Activated CD8-positive, alpha-beta memory T cell treated with anti-CD3 and anti-CD28 coated beads, Interleukin-2, amount 50 U/mL, for 4 hours (primary cell): ENCODE measurements at places on chromosomes 5 and 9.

- DNase-seq = peak; percentile 17
These were observed 1.0 kb upstream of the SAP30L start for GRCh38 chr5:154444556-154445421.

DNA sequence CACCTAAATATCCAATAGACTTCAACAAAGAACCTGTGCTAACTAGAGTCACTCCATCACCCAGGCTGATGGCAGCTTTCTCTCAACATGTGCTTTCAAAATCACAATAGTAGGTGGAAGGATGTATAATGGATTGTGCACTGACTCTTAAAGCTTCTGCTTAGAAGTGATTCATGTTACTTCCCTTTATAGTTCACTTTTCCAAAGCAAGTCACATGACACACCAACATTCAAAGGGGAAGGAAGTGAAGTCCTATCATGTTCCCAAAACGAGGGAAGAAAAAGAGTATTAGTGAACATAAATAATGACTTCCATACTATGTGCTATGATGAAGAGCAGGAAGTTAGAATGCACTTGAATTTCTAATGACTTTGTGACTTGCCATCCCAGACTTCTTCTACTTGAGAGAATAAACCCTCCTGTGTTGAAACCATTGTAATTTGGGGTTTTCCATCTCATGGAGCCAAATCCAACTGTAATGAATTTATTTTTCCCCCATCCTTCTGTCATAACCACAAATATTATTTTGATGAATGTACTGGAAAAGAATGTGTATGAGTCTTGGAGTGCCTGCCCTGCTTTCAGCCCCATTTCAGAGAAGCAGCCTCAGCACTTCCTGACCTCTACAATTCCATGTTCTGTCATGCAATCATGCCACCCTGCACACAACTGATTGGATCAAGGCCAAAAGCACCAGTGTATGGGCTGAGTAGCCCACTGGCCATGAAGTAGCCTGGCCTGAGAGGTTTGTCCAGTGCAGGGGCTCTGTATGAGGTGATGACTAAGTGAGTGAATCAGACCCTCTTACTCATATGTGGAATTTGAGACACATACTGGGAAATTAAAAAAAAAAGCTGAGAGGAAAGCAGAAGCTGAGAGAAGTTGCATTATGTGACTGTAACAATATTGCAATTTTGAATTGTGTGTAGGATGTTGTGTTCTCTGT lies 525.9 kb upstream of the CLINT1 start:
- no peak for DNase-seq

DNA sequence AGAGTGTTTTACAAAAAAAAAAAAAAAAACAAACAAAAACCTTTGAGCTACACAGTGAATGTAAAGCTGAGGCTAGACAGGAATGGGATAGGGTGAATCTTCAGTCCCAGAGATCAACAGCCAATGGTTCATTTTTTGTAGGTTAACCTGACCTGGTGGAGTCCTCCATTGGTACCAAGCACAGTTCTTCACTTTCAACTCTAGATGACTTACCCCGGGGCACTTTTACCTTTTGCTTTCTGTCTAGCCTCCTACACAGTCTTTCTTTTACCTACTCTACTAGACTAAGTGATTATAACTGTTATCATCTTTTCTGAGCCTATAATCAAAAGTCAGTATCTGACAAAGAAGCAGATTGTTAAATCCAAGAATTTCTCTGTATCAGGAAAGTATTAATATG lies 50.9 kb downstream of the ANXA2R start:
- DNase-seq = no peak

DNA sequence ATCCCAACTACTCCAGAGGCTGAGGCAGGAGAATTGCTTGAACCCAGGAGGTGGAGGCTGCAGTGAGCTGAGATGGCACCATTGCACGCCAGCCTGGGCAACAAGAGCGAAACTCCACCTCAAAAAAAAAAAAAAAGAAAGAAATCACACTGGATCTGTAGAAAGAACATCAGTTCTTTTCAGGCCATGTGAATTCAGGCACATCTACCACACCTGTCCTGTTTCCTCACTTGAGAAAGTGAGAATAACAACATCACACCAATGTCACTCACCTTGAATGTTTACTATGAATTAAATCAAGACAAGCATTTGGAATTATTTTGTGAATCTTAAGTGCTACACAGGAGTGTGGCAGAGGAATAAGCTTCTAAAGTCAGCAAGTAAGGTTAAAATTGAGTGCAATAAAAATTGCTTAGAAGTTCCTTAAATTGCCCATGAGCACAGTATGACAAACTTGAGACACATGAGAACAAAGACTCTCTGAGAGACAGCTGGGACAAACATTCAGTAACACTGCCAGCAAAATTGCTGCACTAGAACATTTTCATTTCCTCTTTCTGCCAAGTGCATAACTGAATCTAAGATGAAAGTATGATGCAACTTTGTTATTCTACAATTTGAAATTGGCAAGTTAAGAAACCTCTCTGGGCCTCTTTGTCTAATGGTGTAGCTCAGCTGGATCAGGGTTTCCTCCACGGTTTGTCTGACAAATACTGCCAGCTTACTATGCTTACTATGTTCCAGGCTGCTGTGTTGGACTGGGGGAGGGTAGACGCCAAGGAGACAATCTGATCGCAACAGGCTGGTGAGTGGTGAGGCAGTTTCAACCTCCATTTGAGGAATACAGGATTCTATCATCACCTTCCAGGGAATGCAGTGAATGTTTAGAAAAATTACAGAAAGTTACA lies 1.9 kb upstream of the RIC1 start:
- DNase-seq = peak; percentile 18

DNA sequence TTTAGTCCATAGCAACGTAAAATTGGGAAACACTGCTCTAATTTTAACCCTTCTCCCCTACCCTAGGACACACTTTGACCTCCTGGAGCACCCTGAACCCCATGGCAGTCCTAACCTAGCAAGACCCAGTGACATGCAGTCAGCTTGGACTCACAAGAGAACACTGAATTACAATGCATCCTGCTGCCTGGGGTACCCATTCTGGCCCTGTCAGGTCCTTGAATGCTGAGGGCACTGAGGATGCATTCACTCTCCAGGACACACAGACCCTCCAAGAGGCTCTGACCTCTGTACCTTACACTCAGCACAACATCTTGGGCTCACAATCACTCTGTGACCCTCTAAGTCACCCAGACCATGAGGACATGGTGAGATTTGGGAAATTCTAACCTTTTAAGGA lies 1.8 kb upstream of the PROP1 start:
- no peak for DNase-seq

GRCh38 chr9:90219548-90220118 lies 423.0 kb downstream of the DIRAS2 start:
- DNase-seq = peak; percentile 23

- DNase-seq = no peak
These were observed 129.5 kb upstream of the RAPGEF1 start for GRCh38 chr9:131869348-131869747.

DNA sequence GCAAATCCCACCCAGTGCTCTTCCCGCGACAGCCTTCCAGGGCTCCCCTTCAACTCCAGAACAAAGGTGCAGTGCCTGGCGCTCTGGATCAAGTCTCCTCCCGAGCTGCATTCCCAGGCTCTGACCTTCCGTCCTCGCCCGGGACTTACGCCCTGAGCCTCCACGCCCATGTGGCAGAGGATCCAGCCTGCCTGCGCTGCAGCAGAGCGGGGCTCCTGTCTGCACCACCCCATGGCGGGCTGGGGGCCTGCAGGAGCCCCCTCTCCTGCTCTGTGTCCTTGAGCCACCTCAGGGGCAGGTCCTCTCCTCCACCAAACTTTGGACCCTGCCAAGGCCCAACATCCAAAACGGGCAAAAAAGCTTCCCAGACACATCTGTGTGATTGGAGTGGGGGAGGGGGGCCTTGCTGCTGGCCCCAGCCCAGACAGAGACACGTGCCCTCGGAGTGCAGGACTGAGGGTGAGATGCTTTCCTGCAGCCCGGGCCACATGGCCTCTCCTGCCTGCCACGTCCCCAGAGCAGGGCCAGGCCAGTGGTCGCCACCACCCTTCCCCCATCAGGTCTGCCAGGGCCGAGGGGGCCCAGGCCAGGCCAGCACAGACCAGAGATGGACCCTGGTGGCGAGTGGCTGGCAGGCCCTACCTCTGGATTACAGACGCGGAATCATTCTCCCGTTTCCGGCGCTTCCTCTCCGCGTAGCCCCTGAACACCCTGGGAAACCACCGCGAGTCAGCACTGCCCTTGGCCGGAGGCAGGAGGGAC lies 4.4 kb downstream of the NSMF start:
- DNase-seq = peak; percentile 17

DNA sequence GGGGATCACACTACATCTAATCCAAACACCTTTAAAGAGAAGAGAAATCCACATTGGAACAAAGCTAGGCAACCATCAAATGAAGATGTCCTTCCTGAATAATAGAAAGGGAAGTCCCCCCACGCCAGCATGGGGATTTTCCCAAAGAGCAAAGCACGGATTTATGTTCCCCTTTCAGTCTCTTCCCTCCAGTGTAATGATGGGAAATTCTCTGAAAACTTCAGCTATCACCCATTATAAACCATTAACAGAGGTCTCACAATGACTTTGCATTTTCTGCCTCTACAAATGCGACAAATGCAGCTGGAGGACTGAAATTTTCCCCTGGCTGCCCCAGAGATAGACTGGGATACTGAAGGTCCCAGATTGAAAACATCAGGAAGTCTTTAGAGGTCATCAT lies 368.7 kb downstream of the EFNA5 start:
- no peak for DNase-seq
